ENCODE measurements at places on chromosomes 3 and 15. TPM values are rescaled to one million over a fixed set of nuclear protein-coding genes. Genes with fewer than 3 reads are reported as not detected.

- no peak for DNase-seq
These were observed 9.0 kb downstream of the DPH3 start for GRCh38 chr3:16255726-16256125.

DNA sequence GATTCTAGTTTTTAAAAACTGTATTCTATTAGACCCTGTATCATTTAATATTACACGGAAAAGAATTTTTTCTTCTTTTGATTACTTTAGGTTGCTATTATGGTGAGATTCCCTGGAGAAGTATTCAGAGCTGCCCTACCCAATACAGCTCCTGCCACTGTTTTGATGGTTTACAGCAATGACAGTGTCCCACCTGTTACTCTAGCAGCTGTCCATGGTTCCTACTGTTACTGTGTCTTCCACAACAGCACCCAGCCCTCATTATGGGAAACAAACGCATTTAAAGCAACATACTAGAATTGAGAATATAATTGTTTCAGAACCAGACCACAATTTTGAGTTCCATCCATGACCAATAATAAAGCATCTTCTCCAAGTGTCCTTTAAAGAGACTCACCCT lies 450.7 kb downstream of the SHQ1 start:
- DNase-seq = no peak

- peak; percentile 40 for DNase-seq
These were observed 783.0 kb upstream of the ARPP21 start for GRCh38 chr3:34856081-34856947.

DNA sequence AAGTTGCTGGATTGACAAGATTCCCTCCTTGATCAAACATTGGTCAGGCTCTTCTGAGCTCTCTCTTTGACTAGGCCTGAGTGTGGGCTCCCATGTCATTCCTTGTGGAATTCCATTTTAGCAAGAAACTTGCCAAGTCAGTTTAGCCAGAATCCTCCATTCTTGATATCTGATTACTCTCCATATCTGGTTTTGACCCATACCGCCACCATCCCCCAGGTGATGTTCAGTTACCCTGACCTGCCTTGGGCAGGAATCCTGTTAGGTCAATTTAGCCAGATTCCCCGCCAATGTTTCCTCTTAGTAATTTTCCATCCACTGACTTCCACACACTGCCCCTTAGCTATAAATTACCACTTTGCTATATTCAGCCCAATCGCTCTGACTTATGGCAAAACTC lies 1.0 kb upstream of the PCCB start:
- no peak for DNase-seq

DNA sequence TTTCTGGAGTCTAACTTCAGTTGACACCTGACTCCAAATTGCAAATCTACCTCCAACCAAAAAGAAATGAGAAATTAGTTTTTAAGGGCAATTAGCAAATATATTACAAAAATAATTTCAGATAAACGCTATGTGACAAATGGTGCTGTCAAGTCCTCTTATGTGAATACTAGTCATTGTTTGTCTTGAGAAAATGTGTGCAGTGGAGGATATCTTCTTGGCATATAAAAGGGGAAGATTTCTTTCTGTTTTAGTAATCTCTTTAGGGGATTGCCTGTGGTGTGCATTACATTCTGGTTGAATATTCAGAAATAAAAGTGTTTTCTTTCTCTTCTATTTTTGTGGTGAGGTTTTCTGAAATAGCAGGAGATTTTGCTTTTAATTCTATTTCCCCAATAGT lies 3.0 kb upstream of the GCSAM start:
- DNase-seq = no peak

DNA sequence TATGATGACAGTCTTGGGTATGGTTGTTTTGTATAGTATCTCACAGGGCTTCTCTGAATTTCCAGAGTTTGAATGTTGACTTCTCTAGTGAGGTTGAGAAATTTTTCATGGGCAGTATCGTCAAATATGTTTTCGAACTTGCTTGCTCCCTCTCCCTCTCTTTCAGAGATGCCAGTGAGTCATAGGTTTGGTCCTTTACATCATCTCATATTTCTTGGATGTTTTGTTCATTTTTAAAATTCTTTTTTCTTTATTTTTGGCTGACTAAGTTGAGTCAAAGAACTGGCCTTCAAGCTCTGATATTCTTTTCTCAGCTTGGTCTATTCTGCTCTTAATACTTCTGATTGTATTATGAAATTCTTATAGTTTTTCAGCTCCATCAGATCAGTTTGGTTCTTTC lies 282.3 kb upstream of the NECTIN3 start:
- no peak for DNase-seq

DNA sequence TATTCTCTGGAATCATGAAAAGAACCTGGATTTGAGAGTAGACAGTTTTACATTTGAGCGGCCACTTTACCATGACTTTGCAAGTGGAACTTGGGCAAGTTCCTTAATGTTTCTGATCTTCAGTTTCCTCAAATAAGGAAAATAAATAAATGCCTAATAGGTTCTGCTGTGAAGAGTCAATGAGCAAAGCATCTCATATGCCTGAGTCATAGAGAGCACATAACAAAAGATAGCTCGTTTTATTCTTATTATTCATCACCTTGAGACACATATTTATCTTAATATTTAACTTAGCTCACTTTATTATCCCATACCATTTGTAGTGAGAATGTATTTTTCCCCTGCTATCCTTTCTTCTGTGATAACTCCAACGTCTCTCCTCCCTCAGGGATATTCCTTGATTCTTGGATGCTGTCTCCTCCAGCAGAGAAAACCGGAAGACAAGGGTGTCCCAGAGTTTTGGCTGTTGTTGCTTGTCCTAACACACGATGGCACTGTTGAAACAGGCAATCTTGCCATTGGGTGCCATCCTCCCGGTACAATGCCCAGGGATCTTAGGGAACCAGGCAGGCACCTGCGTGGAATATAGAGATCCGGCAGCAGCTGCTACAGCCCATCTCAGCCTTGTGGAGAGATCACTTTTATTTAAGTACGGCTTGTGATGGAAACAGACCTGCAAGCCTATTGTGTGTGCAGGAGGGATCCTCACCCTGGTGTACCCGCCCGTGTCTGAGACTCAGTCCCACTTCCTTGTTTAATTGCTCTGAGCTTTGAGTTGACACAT lies 33.3 kb upstream of the VPS33B start:
- DNase-seq = peak; percentile 89

- no peak for DNase-seq
These were observed 1.1 kb upstream of the NPHP3 start for GRCh38 chr3:132723024-132723950.

GRCh38 chr15:69736161-69736560 lies 283.5 kb downstream of the RPLP1 start:
- no peak for DNase-seq

DNA sequence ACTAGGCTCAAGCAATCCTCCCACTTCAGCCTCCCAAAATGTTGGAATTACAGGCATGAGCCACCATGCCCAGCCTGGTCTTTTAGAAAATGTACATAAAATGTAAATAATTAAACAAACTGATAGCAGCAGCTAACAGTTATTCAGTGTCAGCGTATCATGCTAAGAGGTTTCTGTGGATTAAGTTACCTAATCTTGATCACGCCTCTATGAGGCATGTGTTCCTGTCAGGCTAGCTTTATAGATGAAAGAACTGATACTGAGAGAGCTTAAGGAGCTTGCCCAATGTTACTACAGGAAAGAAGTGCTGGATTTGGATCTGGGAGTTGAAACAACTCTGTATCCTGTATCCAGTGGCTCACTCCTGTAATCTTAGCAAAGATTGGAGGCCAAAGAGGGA lies 11.2 kb upstream of the MST1R start:
- no peak for DNase-seq

GRCh38 chr3:159828542-159828943 lies 160.1 kb upstream of the IL12A start:
- peak; percentile 78 for DNase-seq

- no peak for DNase-seq
These were observed 265.1 kb downstream of the OCA2 start for GRCh38 chr15:27833974-27834373.

DNA sequence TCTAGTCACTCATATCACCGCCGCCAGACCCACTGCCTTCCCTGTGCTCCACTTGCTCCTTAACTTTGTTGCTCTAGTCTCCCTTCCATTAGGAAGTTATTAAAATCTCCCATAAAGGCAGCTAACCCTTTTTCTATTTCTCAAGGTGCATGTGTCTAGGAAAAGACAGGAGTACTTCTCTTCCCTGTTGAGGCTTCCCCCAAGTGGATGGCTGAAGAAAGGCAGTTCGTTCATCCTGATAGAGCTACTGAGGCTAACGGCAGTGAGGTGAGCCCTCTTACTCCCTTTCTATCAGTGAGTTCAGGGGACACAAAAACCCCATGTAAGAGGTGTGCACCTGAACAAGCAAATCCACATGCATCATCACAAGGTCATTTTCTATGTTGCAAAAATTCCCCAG lies 397.8 kb downstream of the IGSF11 start:
- DNase-seq = peak; percentile 11

GRCh38 chr3:166499636-166500035 lies 662.4 kb upstream of the BCHE start:
- DNase-seq = no peak

GRCh38 chr15:74265046-74265639 lies 29.0 kb downstream of the CCDC33 start:
- peak; percentile 48 for DNase-seq

The DAZL gene
- not detected for total RNA-seq

The SLC6A20 gene
- not detected for total RNA-seq

The WDR73 gene
- 42.4 TPM for total RNA-seq

Data from A673 (cell line).